ENCODE measurements at places on chromosomes 7 and 10.

DNA sequence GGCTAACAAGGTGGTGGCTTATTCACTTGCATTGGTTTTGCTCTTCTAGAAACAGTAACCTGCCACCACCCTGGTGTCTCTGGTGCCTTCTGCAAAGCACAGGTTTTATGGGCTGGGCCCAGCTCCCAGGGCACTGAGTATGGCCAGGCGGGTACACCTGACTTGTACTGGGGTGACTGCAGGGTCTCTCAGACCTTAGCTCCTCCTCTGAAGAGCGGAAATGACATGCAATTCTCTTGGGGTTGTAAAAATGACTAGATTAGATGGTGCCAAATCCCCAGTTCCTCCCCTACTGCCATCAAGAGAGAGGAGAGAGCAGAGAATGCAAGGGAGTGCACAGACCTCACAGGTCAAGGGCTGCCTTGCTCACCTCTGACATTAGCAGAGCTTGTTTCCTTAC is 14.7 kb downstream of the ESYT2 start:
- peak; percentile 64 for DNase-seq

DNA sequence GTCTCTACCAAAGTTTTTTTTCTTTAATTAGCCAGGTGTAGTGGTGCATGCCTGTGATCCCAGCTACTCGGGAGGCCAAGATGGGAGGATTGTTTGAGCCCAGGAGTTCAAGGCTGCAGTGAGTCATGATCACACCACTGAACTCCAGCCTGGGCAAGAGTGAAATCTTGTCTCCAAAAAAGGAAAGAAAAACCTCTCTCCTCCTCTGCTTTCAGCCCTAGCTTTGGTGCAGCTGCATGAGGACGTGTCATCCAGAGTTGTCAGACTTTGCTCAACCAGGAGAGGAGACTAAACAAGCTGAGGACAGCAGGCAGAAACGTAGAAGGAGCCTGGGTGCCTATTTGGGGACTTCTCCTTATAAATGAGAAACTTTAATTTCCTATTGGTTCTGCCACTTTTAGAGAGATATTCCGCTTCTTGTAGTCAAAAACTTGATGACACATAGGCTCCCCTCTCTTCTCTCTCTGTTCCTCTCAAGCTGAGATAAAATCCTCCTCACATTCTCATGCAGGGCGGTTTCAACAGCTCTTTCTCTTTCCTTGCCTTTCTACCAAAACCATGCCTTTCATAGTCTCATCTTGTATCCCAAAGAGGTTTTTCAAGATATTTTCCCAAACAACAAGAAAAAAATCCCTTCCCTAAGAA is 205.4 kb downstream of the ARHGAP12 start:
- DNase-seq, result no peak

GRCh38 chr7:4765776-4766490 is 9.5 kb upstream of the AP5Z1 start:
- DNase-seq, result no peak

- DNase-seq, result no peak
These were observed 395.8 kb upstream of the ZMIZ1 start for GRCh38 chr10:78672918-78673317.

DNA sequence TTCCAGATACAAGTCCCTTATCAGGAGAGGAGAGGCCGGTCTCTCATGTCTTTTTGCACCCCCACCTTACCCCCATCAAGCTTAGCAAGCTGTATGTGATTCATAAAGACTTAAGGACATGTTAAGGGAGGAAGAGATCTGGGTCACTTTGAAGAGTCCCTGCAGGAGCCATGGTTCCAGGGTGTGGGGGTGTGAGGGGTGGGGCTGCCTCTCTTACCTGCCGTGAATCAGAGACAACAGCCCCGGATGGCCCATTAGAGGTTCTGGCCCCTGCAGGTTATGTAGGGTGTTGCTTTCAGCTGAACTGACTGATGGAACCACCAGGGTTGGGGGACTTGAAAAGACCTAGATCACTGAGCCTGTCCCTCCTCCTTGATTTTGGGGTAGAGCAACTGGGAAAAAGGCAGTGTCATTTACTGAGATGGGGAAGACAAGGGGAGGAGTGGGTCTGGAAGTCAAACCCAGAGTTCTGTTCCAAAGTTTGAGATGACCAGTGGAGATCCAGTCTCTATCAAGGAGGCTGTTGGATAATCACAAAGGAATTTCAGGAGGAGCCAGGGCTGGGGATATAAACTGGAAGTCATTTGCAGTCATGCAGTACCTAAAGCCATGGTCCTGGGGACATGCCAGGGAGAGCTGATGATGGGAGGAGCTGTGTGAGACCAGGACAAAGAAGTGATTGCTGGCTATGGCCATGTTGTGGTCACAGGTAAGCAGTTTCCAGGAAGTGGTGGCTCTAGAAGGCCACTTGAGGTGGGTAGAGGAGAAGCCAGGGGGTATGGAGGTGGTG is 23.1 kb downstream of the ADAMTS14 start:
- DNase-seq, result no peak

- DNase-seq, result no peak
These were observed 33.4 kb downstream of the CPXM2 start for GRCh38 chr10:123858077-123858681.

DNA sequence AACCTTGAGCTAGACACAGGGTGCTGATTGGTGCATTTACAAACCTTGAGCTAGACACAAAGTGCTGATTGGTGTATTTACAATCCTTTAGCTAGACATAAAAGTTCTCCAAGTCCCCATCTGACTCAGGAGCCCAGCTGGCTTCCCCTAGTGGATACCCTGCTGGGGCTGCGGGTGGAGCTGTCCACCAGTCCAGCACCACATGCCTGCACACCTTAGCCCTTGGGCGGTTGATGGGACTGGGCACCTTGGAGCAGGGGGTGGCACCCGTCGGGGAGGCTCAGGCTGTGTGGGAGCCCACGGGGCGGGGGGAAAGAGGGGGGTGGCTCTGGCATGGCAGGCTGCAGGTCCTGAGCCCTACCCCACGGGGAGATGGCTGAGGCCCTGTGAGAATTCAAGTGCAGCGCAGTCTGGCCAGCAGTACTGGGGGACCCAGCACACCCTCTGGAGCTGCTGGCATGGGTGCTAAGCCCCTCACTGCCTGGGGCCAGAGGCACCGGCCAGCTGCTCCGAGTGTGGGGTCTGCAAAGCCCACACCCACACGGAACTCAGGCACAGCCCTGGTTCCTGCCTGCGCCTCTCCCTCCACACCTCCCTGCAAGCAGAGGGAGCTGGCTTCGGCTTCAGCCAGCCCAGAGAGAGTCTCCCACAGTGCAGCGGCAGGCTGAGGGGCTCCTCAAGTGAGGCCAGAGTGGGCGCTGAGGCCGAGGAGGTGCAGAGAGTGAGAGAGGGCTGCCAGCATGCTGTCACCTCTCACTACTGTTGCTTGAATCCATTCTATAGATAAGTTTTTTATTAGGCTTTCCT is 369.8 kb upstream of the SMIM30 start:
- DNase-seq, result no peak

GRCh38 chr10:61918140-61918539 is 16.6 kb downstream of the ARID5B start:
- DNase-seq, result no peak

- no peak for DNase-seq
These were observed 76.5 kb downstream of the XPNPEP1 start for GRCh38 chr10:109846832-109847231.

GRCh38 chr7:141456298-141456697 is 94.9 kb upstream of the AGK start:
- no peak for DNase-seq

DNA sequence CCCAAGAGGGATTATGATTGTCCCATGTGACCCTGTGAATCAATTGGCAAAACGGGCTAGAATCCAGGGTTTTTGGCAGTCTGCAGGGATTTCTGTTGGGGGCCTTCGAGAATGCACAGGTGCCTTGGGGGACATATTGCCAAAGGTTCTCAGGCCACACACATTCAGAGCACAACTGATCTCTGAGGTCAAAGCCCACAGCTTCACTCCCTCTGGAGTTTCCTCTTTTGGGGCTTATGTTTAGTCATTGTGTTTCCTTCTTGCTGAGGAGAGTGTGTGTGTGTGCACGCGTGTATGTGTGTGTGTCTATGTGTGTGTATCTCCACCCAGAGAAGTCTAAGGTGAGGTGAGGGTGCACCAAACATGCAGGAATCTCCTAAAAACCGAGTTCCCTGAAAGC is 8.8 kb downstream of the PPIF start:
- no peak for DNase-seq

- no peak for DNase-seq
These were observed 708.9 kb downstream of the POM121L12 start for GRCh38 chr7:53744403-53744760.

DNA sequence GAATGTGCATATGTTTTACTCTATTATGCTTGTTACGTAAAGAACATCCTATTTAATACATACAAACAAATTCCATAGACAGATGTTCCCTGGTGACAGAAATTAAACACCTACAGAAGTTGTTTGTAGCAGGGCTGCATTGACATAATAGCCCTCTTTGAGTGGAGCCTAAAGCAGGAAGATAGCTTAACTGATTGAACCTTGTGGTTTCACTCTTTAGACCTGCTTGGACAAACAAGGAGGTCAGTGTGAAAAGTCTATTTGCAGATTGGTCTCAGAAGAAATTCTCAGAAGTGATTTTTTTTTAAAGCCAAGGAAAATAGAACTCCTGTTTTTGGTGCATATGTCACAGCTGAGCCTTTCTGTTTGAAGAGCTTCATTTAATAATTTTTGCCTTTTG is 121.3 kb downstream of the PPP1R9A start:
- no peak for DNase-seq

DNA sequence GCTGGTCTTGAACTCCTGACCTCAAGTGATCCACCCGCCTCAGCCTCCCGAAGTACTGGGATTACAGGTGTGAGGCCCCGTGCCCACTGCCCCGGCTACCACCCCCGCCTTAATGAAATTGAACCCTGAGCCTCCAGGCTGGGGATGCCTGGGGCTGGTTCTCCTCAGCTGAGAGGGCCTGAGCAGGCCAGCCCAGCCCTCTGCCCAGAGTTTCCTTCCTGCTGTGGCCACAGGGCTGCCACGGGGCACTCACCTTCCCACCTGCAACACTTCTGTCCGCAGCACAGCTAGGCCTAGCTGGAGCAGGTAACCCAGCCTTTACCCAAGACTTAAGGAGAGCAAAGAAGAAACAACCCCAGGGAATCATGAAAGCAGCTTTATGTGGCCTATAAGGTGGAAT is 78.1 kb upstream of the ANLN start:
- no peak for DNase-seq

DNA sequence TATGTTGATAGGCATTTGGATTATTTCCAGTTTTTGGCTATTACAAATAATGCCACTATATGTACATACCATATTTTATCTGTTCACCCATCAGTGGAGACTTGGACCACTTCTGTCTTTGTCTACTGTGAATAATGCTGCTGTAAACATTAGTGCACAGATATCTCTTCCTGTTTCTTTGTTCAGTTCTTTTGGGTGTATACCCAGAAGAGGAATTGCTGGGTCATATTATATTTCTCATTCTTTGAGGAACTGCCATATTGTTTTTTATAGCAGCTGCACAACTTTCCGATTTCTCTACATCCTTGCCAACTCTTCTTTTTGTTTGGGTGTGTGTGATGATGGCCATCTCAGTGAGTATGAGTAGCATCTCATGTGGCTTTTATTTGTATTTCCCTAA is 218.0 kb downstream of the LRMDA start:
- no peak for DNase-seq

DNA sequence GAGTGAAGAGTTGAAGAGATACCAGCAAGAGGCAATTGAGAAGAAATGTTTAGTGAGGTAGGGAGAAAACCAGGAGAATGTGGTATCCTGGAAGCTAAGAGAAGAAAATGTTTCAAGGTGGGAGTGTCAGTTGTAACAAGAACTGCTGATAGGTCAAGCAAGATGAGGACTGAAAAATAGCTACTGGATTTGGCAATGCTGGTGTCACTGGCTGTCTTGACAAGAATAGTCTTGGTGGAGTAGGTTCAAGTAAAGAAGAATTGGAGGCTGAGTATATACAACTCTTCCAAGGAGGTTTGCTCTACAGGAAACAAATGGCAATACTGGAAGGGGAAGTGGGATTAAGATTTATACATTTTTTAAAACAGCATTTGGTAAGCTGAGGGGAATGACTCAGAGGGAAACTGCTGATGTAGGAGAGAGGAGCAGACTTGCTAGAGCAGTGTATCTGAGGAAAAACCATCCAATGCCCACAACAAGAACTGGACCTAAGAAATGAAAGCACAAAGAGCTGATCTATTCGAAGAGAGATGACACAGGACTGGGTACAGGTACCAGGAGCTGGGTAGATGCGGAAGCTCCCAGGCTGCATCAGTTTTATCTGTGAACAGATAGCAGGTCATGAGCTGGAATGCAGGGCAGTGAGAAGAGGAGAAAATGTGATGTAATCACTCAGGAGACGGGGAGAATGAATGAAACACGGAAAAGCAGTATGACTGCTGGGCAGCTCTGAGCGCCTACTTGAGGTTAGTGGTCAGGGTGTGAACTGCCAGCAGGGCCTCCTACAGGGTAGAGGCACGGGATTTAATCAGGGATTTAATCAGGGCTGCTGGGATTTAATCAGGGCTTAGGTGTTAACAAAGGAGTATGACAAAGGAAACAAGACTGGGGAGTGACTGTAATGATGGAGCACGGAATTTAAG is 34.5 kb downstream of the FAM25A start:
- no peak for DNase-seq

DNA sequence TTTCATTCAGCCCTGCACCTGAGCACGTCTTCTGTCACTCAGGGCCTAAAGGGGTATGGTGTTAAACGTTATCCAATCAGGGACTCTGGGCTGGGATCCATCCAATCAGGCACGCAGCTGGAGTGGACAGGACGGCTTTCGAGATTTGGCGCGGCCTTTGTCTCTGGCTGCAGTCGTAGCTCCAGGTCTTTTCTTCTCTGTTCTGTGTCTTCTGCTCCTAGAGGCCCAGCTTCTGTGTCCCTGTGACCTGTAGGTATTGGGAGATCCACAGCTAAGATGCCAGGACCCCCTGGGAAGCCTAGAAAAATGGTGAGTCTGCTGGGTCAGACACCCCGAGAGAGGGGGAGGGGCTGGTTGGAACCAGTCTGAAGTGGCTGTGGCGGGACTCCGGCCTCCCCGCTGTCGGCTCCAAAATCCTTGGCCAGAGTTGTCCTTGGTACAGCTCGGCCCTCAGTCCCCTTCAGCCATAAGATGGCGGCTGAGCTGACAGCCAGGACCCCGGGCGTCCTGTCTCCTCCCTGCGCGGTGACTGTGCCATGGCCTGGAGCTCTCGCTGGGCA is 11.7 kb upstream of the ZNF680 start:
- DNase-seq, result no peak

- no peak for DNase-seq
These were observed 9.1 kb downstream of the SEM1 start for GRCh38 chr7:96700516-96700915.

- DNase-seq, result no peak
These were observed 227.1 kb downstream of the AGMO start for GRCh38 chr7:15334536-15335263.

- DNase-seq, result no peak
These were observed 46.6 kb downstream of the ORC5 start for GRCh38 chr7:104161244-104161643.

GRCh38 chr7:45196374-45196773 is 38.8 kb downstream of the RAMP3 start:
- no peak for DNase-seq

- DNase-seq, result no peak
These were observed 93.9 kb upstream of the SH2B2 start for GRCh38 chr7:102192790-102193189.

All from CD4-positive, alpha-beta T cell treated with Interleukin-2 at 100 ng/mL for 4 hours (primary cell).